ENCODE measurements at places on chromosomes 11 and 22.

DNA sequence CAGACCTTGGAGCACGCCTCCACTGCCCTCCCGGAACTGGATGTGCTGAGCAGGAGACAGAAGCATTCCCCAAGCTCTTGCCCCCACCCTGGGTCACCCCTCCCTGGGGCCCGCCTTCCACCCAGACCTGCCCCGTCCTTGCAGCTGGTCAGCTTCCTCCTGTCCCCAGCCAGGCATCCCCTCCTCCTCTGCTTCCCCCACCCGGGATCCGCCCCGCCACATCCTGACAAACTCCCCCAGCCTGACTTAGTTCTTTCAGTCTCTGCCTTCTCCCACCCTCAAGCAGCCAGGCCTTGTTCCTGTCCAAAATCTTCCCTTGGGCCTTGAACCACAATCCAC, 1.1 kb upstream of the PLXNB2 start:
- DNase-seq, result no peak

DNA sequence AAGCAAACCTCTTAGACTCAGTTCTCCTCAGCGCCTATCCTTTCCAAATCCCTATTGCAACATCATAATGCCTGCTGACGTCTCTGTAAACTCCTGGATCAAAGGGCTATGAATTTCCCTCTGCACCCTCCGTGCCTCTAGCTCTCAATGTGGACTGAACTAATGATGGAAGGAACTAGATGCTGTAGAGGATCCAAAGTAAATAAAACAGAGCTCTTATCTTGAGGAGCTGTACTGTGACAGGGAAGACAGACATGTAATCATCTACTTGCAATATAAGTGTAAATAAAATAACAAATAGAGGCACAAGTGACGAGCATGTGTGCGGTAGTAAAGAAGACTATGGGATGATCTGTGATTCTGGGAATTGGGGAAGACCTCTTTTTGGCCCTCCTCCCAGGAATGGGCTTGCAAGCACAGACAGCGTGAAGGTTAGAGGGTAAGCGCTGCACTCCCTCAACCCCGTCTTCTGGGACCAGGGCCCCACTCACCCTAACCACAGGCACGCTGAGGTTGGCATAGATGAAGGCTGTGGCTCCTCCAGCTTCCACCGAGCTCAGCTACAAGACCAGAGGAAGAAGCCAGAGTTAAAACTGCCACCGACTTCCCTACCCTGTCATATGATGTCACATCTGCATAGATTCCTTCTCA, 42.2 kb downstream of the P4HA3 start:
- no peak for DNase-seq

DNA sequence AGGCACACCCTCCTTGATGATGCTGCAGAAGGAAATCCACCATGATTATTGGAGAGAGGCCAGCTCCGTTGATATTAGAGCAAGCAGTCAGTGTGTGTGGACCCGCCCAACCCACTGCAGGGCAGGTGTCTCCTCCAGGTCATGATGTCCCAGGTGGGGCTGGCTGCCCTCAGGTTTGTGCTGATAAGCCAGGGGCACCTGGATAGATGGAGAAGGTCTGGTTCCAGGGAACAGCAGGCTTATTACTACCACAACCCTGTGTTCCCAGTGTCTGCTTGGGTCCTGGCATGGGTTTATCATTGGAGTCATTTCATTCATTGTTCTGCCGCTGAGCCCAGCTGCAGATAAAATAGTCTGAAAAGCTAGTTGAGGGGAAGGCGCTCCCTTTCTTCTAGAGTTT, 181.1 kb upstream of the NECTIN1 start:
- no peak for DNase-seq

DNA sequence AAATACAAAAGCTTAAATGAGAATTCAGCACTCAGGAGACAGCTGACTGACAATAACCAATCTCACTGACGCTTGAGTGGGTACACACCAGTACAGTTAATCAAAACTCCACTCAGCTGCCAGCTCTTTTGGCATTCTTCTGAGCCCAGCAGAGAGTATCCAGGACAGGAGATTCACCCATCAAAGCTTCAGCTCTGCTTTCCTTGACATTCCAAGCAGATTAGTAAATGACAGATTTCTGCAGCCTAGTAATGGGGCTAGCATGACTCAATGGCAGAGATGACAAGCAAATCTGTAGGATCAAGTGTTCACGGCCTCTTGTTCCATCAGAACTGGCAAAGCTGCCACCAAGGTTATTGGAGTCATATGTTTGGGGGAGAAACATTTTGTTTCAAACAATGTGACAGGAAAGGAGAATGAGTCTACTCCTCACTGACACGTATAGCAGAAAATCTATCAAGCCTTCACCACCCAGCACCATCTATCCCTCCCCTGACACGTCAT, 420.0 kb downstream of the DYNC2H1 start:
- DNase-seq, result no peak

GRCh38 chr11:66051371-66051765, 796 bp upstream of the SF3B2 start:
- no peak for DNase-seq

DNA sequence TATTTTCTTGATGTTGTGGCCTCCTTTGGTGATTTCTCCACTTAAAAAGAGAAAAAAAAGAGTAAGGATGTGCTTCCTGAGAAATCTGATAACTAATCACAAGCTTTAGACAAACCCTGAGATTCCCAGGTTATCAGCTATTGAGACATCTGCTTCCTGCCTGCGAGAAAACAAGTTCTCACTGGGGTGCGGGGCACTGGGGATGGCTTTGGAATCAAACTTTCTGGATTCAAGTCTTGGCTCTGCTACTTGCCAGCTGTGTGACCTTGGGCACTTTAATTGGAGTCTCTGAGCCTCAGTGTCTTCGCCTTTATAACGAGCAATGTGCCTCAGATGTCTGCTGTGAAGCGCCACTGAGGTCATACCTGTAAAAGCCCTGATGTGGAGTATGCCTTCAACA, 152.5 kb upstream of the NAV2 start:
- no peak for DNase-seq

- DNase-seq, result no peak
Observed at GRCh38 chr22:31150615-31151014, 9.4 kb upstream of the RNF185 start.
